Activated naive CD4-positive, alpha-beta T cell treated with Interleukin-2 at 50 U/mL for 16 hours (primary cell): ENCODE measurements at places on chromosomes 16 and 17.

GRCh38 chr17:10149573-10150399 is 48.6 kb downstream of the GAS7 start:
- DNase-seq = no peak

- no peak for DNase-seq
Observed at GRCh38 chr17:72075995-72076677, 44.7 kb upstream of the SOX9 start.

DNA sequence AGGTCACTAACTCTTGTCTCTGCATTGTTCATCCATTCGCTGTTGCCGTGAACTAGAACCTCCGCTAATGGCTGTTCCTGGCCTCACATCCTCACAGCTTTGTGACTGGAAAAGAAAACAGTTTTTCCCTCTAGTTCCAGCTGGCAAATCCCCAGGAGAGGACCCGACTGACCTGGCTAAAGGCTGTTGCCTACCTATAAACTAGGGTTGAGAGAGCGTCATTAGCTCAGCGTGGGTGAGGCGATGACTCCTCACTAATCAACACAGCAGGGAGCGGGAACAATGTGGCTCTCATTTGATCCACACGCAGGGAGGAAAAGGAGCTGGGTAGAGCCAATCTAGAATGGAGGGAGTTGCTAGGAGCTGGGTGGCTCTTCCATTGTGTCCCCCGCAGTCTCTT is 282.1 kb upstream of the IRX5 start:
- DNase-seq = no peak

GRCh38 chr17:55356434-55357328 is 65.0 kb downstream of the MMD start:
- peak; percentile 76 for DNase-seq

DNA sequence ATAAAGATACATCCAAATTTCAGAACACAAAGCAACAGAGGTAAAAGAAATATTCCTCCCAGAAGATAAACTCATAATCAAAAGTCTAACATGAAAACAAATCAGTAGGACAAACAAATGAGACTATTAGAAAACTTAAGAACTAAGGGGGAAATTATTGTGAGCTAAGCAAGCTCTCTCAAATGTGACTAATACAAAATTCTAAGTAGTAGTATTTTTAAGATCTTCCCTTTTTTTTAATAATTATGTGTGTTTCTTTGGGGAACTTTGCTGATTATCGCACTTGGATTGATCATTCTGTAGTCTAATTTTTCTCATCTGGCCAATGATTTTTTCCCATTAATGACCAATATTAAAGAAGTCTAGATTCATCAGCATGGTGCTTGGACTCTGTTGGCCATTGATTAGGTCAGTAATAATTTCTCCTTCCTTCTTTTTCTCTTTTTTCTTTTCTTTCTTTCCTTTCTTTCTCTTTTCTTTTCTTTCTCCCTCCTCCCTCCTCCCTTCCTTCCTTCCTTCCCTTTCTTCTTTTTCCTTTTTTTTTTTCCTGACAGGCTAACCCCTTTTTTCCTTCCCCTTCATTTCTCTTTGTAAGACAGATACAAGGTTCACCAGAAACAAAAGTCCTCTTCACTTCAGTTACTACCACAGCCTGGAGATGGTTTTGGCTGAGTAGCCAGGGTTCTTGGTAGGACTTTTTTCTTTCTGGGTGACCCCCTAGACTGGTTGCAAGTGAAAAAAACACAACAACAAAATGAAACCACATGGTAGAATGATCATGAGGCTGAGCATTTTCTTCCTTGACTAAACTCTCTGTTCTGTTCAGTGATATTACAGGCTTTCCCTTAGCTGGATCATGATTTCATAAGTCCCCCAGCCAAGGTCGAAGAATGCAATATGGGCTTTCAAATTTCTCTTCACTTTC is 2.9 kb upstream of the ABCA6 start:
- DNase-seq = no peak

- DNase-seq = no peak
Observed at GRCh38 chr17:20315311-20315710, 152.0 kb downstream of the LGALS9B start.
